SK-N-SH (cell line): ENCODE measurements at places on chromosomes 5 and 9.

DNA sequence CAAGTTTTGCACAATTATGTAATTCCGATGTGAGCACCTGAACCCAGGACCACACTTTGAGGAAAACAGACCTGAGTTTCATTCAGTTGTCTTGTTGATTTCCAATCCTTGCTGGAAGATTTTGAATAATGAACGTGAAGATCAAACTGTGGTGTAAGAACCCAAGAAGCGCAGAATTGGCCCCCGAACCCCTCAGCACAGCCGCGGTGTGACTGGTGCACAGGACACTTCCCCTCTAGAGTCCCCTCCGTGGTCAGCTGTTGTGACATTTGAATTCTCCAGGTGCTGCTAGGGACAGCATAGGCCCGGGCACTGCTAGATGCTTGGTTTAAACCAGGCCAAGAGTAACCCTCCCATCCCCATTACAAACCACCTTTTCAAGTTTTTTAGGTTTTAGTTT is 1.7 kb downstream of the BRD3OS start:
- no peaks in the 10 kb centered on the region for H3K27me3 ChIP-seq
- no peak overlapping the region for H3K27ac ChIP-seq
- H3K4me1 ChIP-seq = no peaks in the 10 kb centered on the region
- DNase-seq = no peak

GRCh38 chr5:55471468-55471867 is 63.3 kb downstream of the PLPP1 start:
- peaks cover 25% of the 10 kb centered on the region for H3K36me3 ChIP-seq
- H3K4me3 ChIP-seq = no peak overlapping the region
- H3K27me3 ChIP-seq = no peaks in the 10 kb centered on the region
- DNase-seq = no peak
- no peaks in the 10 kb centered on the region for H3K4me1 ChIP-seq
- no peak overlapping the region for H3K27ac ChIP-seq

GRCh38 chr5:32506799-32507198 is 62.3 kb upstream of the ZFR start:
- peaks cover 32% of the 10 kb centered on the region for H3K4me1 ChIP-seq
- H3K36me3 ChIP-seq = no peaks in the 10 kb centered on the region
- no peak for DNase-seq
- no peaks in the 10 kb centered on the region for H3K27me3 ChIP-seq
- H3K4me3 ChIP-seq = no peak overlapping the region

- H3K36me3 ChIP-seq = no peaks in the 10 kb centered on the region
- no peak for DNase-seq
- no peak overlapping the region for H3K4me3 ChIP-seq
- H3K27me3 ChIP-seq = no peaks in the 10 kb centered on the region
Observed at GRCh38 chr5:37888476-37888875, 48.6 kb upstream of the GDNF start.

DNA sequence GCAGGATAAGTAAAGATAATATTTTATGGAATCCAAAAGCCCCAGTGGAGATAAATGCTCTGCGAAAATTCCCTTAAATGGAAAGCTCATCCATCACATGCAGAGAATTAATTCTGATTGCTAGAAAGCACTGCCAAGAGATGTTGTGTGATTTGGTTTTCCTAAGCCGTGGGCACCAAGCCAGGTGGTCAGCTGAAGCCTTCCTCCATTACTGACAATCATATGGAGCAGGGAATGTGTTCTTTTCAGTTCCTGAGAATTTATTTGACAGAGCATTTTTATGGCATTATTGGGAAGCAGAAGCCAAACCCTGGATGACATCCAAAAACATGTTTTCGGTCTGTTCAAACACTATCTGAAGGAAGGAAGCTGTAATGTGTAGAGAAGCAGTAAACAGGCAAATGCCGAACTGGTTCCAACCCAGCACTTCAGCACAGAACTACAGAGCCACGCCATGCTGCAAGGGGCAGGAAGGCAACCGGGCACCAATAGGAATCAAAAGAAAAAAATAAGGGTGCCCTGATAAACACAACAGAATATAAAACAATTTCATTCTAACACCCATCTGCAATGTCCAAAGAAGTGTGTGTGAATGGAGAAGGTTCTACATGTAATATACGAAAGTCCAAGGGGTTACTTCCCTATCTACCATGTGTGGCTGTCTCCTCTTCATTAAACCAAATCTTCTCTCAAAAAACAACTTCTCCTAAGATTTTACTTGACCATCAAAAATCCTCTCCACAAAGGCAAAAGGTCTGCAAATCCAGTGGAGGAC is 12.3 kb downstream of the ARSB start:
- no peaks in the 10 kb centered on the region for H3K27me3 ChIP-seq
- H3K27ac ChIP-seq = peak overlapping the region; percentile 27; the same call in 1 of the 2 replicates
- no peak overlapping the region for H3K4me3 ChIP-seq
- H3K4me1 ChIP-seq = peaks cover 33% of the 10 kb centered on the region

GRCh38 chr5:139186752-139187326 is 11.3 kb downstream of the SIL1 start:
- DNase-seq = no peak
- H3K27ac ChIP-seq = no peak overlapping the region
- H3K27me3 ChIP-seq = no peaks in the 10 kb centered on the region
- H3K4me1 ChIP-seq = peaks cover 7% of the 10 kb centered on the region

- no peak within 1 kb of the TSS for H3K27ac ChIP-seq
- H3K27me3 ChIP-seq = peaks cover 37% of the 10 kb centered on the region
- H3K4me1 ChIP-seq = no peaks in the 10 kb centered on the region
- H3K4me3 ChIP-seq = peak within 1 kb of the TSS; percentile 46
Observed at GRCh38 chr5:100903039-100903887, at the start of gene ST8SIA4. TSS of gene ST8SIA4 (minus strand) at chr5:100903282. CDS start at chr5:100902955, 327 bp downstream.

- no peak overlapping the region; the same call in 1 of the 2 replicates for H3K27ac ChIP-seq
- H3K36me3 ChIP-seq = no peaks in the 10 kb centered on the region
- H3K4me1 ChIP-seq = peaks cover 3% of the 10 kb centered on the region
- no peak overlapping the region for H3K4me3 ChIP-seq
- H3K27me3 ChIP-seq = no peaks in the 10 kb centered on the region
- no peak for DNase-seq
Observed at GRCh38 chr9:109901201-109901600, 121.2 kb downstream of the PALM2AKAP2 start.

DNA sequence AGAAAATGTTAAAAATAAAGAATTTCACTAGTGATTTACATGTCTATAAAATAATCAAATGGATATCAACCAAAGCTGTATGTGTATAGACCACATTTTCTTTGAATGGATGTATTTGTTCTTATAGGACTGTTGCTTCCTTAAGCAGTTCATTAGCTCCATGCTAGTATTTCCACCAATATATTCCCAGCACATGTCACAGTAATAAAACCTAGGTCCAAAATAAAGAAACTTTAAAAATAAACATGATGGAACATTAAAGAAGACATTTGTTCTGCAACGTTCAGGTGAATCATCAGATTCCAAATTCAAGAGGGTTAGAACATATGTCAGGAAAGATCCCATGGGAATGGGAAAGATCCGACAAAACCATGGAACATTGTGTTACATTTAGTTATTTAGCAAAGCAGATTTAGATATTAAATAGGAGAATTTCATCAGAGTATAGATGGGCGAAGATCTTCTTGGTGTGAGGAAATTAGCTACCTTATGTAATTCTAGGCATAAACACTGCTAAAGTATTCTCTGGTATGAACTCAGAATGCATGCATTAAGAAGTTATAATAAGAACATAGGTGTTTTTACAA is 490.7 kb downstream of the CDH18 start:
- H3K4me3 ChIP-seq = no peak overlapping the region
- H3K27me3 ChIP-seq = no peaks in the 10 kb centered on the region
- no peaks in the 10 kb centered on the region for H3K4me1 ChIP-seq
- H3K27ac ChIP-seq = no peak overlapping the region

- DNase-seq = no peak
- H3K27ac ChIP-seq = no peak overlapping the region
- H3K36me3 ChIP-seq = no peaks in the 10 kb centered on the region
Observed at GRCh38 chr5:54603372-54603771, 85.8 kb downstream of the SNX18 start.

- DNase-seq = no peak
- no peak overlapping the region for H3K27ac ChIP-seq
- no peak overlapping the region for H3K4me3 ChIP-seq
- no peaks in the 10 kb centered on the region for H3K4me1 ChIP-seq
- no peaks in the 10 kb centered on the region for H3K36me3 ChIP-seq
Observed at GRCh38 chr9:123365287-123365880, 9.4 kb downstream of the CRB2 start.

- H3K4me1 ChIP-seq = no peaks in the 10 kb centered on the region
- peaks cover 25% of the 10 kb centered on the region; the same call in 1 of the 2 replicates for H3K27me3 ChIP-seq
- H3K36me3 ChIP-seq = no peaks in the 10 kb centered on the region
- H3K27ac ChIP-seq = no peak overlapping the region
Observed at GRCh38 chr5:39619168-39619818, 194.5 kb upstream of the DAB2 start.

GRCh38 chr5:23072179-23072578 is 219.0 kb upstream of the CDH12 start:
- no peak overlapping the region for H3K4me3 ChIP-seq
- no peaks in the 10 kb centered on the region; the same call in 1 of the 2 replicates for H3K27me3 ChIP-seq
- no peak for DNase-seq
- no peak overlapping the region for H3K27ac ChIP-seq
- no peaks in the 10 kb centered on the region for H3K4me1 ChIP-seq
- no peaks in the 10 kb centered on the region for H3K36me3 ChIP-seq

- H3K36me3 ChIP-seq = no peaks in the 10 kb centered on the region
- H3K27me3 ChIP-seq = no peaks in the 10 kb centered on the region
- H3K4me3 ChIP-seq = no peak overlapping the region
- no peaks in the 10 kb centered on the region for H3K4me1 ChIP-seq
- DNase-seq = no peak
Observed at GRCh38 chr5:32330126-32330971, 17.6 kb upstream of the MTMR12 start.

- H3K27me3 ChIP-seq = no peaks in the 10 kb centered on the region
- no peaks in the 10 kb centered on the region for H3K4me1 ChIP-seq
Observed at GRCh38 chr5:180950291-180950949, 38.2 kb upstream of the BTNL3 start.

- no peak overlapping the region for H3K4me3 ChIP-seq
- DNase-seq = no peak
- H3K27me3 ChIP-seq = no peaks in the 10 kb centered on the region
- H3K36me3 ChIP-seq = no peaks in the 10 kb centered on the region
- H3K27ac ChIP-seq = peak overlapping the region; percentile 41; the same call in 1 of the 2 replicates
Observed at GRCh38 chr9:16221366-16221765, 649.1 kb downstream of the BNC2 start.
